ENCODE measurements at places on chromosomes 7 and 10. TPM values are rescaled to one million over a fixed set of nuclear protein-coding genes. Genes with fewer than 3 reads are reported as not detected.

C10orf143 gene
- 2.0 TPM for total RNA-seq

- DNase-seq = peak; percentile 68
- H3K27me3 ChIP-seq = no peaks in the 10 kb centered on the region
- no peak overlapping the region for H3K4me3 ChIP-seq
- no peaks in the 10 kb centered on the region for H3K36me3 ChIP-seq
- no peak overlapping the region for H3K27ac ChIP-seq
- no peaks in the 10 kb centered on the region for H3K4me1 ChIP-seq
These were observed 171.2 kb upstream of the COL1A2 start for GRCh38 chr7:94223375-94224084.

COMMD3 gene
- 54.2 TPM for total RNA-seq

OGDHL gene
- total RNA-seq = under 0.01 TPM

CFTR gene
- total RNA-seq = under 0.01 TPM
